Fibroblast of the conjunctiva (primary cell): ENCODE measurements at places on chromosomes 1 and 21.

DNA sequence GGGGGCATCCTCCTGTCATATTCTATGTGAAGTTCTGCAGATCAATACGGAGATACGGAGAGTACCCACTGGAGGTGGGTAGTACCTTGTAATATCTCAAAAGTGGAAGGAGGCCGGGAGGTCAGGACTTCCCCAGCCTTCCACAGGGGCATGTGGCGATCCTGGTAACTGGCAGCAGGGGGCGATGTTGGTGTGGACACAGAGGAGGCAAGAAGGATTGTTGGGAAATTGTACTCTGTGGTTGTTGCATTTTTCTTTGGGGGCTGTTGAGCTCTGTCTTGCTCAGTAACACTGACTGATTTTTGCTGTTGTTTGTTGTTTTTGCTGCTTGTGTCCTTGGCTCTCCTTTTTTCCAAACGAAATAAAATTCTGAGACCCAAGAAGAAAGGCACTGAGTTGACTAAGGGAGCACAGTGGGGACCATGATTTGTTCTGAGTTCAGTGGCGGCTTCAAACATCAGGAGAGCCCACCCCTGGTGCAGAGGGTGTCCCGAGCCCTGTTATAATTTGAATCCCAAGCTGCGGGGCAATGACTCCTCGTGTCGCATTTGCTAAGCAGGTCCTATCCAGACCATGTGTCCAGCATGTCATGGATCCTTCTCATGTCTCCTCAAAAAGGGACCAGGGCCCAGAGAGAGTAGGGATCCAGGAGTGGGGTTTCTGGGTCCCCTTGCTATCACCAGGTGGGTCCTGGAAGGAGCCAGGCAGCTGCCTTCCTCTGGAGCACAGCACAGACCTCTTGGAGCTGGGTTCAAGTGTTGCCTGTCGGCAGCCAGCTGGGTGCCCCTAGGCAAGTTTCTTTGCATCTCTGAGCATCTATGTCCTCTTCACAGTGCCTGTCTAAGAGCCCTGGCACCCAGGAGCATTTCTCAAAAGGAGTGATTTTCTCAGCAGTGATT, 22.8 kb downstream of the LHX4 start:
- DNase-seq = peak; percentile 53

GRCh38 chr1:168032029-168032428, 95.2 kb upstream of the MPC2 start:
- no peak for DNase-seq

DNA sequence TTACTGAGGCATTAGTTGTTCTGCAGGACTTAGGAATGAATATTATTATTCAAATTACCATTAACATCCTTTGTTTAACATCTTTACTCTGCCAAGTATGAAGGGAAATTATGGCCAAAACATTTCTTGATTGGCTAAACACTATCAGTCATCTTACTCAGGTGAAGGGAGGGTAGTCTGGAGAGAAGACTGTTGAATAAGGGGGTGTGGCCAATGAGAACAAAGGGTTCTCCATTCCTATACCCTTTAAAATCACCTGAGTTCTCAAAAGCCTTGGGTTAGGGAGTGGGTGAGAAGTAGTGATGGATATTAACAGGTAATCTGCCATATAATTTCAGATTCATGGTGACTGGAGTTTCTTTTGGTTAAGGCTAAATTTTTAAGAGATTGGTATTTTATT, 19.3 kb downstream of the CRYZL1 start:
- DNase-seq = no peak

- no peak for DNase-seq
Observed at GRCh38 chr1:179883040-179883744, 1.1 kb downstream of the TOR1AIP1 start.

DNA sequence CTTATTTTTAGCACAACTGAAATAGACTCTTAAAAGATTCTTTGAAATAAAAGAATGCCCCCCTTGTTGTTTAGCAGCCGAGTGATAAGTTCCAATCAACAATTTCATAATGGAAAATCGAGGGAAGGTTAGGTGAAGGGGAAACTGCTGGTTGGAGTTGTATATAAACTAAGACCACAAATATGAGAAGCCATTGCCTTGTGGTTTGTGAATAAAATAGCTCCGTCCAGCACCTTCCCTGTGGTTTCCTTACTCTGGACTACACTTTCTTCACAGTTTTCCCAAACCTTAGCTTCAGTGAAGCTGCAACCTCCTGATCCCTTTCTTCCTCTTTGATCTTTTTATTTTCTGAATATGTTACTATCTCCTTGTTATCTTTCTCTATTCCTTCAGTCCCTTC, 6.7 kb upstream of the RAB3GAP2 start:
- no peak for DNase-seq

GRCh38 chr1:231626951-231627614, 493 bp downstream of the DISC1 start:
- DNase-seq = no peak

- DNase-seq = no peak
Observed at GRCh38 chr21:32001390-32001789, 128.6 kb downstream of the HUNK start.

GRCh38 chr1:64033667-64034220, 169.7 kb upstream of the UBE2U start:
- no peak for DNase-seq

- DNase-seq = no peak
Observed at GRCh38 chr1:202234331-202235002, 40.9 kb downstream of the LGR6 start.

- no peak for DNase-seq
Observed at GRCh38 chr1:5373281-5373680, 618.9 kb downstream of the NPHP4 start.

- no peak for DNase-seq
Observed at GRCh38 chr21:14553422-14553821, 7.3 kb upstream of the SAMSN1 start.

DNA sequence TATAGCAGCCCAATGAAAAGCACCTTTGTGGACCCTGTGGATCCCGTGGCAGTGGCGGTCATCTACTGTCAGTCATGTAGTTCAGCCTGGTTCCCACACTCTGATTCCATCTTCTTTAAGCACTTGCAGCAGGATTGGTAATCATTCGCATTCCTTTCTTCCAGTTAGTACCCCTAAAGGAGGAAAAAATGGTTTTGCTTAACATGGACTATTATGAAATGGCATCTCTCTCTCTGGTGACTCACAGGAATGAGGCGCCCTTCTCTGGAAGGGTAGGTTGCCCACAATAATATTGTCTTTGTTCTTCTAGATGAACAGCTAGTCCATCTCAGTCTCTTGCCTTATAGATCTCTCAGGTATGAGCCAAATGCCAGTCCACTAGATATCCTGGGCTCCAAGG, 127.9 kb upstream of the MROH9 start:
- peak; percentile 27 for DNase-seq

- DNase-seq = no peak
Observed at GRCh38 chr1:67159233-67159632, 7.0 kb upstream of the IL23R start.

DNA sequence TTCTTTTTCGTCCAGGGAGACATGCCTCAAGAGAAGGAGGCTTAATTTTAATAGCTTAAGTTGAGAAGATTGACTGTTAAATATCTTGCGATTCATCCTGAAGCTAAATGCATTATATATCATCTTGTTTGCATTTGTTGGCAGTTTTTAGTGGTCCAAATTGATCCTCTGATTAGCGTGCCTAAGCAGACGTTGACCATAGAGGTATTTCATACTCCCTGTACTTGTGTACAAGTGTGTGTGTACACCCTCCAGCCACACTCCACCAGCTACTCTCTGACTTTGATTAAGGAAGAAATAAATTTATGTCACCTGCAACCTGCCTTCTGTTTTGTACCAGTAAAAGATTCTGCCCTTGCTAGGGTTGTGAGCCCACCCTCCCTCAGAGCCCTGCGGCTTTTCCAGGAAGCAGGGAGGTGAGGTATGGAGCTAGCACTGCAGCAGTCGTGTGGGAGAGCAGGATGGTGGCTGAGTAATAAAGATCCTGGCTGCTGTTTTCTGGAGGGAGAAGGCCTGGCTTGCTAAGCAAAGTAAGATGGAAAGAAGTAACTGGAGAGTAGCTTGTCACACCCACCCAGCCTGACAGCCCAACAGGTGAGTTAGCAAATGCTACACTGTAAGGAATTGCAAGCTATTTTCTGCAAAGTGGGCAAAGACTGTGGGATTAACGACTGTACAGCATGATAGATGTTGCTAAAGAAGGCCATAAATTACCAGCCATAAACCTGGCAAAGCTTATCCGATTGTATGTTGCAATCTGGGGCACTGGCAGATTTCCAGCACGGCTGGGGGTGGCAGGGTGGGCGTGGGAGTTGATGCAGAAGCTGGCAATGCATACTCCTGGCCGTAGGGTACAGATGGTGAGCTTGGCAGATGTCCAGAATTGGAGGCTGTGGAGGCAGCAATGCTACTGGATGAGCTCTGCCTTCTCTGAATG, 170.2 kb downstream of the TNR start:
- DNase-seq = no peak

DNA sequence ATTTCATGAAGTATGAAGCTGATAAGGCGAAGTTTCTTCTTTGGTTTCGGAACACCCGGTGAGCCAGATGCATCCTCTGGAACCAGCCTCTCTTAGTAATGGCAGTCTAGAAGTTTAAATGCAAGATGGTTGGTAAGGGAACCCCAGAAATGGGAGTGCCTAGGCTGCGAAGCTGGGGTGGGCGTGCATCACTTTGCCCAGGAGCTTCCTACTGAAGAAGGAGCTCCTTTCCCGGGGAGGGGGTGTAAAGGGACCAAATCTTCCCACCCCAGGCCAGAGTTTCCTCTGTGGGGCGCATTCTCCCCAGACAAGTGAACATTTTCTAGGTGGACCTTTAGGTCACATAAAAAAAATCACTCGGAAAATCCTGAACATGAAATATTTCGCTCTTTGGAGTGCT, 4.4 kb downstream of the TFF2 start:
- no peak for DNase-seq

- DNase-seq = no peak
Observed at GRCh38 chr1:209900734-209901133, 37.3 kb upstream of the SYT14 start.

- no peak for DNase-seq
Observed at GRCh38 chr21:42554251-42554961, 40.8 kb downstream of the SLC37A1 start.

DNA sequence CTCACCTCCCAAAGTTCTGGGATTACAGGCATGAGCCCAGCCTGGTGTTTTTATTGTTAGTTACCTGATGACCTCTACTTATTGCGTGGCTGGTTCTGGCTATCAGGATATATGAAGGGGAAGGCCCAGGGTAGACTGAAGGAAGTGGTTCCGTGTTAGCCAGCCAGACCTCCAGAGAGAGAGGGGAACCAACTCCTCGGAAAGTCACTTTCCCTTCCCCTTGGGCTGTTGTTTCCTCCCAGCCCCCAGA, 2.5 kb upstream of the RCSD1 start:
- DNase-seq = no peak

DNA sequence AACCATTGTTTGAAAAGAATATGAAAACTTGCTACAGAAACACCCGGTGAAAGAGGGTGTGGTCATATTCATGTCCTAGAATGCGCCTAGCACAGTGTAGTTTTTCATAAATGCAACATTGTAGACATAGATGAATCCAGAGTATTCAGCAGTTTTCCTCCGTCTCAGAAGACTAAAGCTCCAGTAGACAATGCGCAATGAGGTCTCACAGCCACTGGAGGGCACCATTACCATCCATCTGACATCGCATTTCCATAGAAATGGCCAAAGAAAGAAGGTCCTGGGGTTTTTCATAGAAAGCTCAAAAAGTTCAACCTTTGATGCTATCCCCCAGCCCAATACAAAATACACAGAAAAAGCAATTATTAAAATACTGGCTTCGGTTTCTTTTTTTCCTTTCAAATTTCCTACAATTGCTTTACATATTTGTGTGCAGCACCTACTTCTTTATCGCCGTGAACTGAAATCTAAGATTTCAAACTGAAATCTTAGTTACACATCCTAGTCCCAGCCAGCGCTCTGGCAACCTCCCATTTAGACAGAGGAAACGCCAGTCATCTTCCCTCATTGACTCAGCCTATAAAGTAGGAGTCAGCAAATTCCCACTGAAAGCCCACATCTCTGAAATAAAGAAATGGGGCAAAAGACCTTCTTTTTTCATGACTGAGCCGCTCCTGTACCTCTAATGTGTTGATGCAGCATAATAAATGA, 3.9 kb upstream of the CD58 start:
- DNase-seq = peak; percentile 50

- no peak for DNase-seq
Observed at GRCh38 chr1:26121854-26122773, 10.5 kb downstream of the PDIK1L start.

- DNase-seq = no peak
Observed at GRCh38 chr1:29043274-29043965, 80.3 kb downstream of the TMEM200B start.

GRCh38 chr1:74714429-74715235, 18.2 kb downstream of the CRYZ start:
- no peak for DNase-seq

- peak; percentile 10 for DNase-seq
Observed at GRCh38 chr1:62321446-62321845, 2.2 kb upstream of the KANK4 start.

- peak; percentile 18 for DNase-seq
Observed at GRCh38 chr1:78779831-78780230, 130.2 kb downstream of the IFI44 start.

- DNase-seq = no peak
Observed at GRCh38 chr1:192993426-192994085, 65.6 kb downstream of the UCHL5 start.

DNA sequence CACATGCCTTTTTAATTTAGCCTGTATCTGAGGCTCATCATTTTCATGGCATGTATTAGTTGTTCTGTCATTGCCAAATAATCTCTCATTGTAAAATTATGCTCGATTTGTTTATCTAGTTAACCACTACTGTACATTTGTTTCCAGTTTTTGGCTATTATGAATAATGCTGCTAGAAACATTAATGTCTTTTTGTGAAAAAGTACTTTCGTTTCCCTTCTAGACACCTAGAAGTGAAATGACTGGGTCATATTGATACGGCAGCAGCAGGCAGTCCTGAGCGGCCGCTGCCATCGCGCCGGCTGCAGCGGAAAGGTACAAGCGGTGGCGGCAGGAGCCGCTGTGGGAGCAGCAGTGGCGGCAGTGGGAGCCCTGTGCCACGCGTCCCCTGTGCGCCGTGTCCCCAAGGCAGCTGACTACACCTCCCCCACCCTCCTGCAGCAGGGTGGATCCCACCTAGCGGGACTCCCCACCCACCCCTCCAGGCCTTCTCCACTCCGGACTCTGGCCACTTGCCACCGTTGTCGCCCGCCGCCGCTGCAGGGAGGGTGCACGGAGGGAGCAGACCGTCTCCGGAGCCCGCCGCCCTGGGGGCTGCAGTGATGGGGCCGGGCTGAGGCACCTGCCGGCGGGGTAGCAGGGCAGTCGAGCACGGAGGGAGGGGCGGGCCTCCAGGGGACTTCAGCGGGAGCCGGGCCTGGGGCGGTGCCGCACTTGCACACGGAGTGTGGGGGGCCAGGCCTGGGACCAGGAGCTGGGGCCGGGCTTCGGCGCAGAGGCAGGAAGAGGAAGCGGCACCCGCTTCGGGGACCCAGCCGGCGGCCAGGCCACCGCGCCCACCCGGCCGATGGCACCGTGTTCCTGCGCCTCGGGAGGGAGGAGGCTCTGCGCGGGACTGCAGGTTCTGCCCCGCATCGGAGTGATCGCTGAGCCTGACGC, 66.8 kb upstream of the RGS7 start:
- no peak for DNase-seq

GRCh38 chr1:225750420-225750819, 27.2 kb upstream of the SRP9 start:
- no peak for DNase-seq

GRCh38 chr1:111354584-111354983, 63.9 kb downstream of the CHIA start:
- no peak for DNase-seq
